ENCODE measurements at places on chromosomes 12 and 14.

- DNase-seq = no peak
These were observed 58.8 kb upstream of the FLRT2 start for GRCh38 chr14:85471156-85471555.

GRCh38 chr12:88361493-88361892 is 218.8 kb downstream of the KITLG start:
- no peak for DNase-seq

GRCh38 chr12:130157998-130158753 is 4.1 kb upstream of the FZD10 start:
- DNase-seq = no peak

GRCh38 chr14:106556665-106557289 is 1030.4 kb downstream of the TMEM121 start:
- DNase-seq = no peak

- DNase-seq = no peak
These were observed 10.2 kb upstream of the GPX2 start for GRCh38 chr14:64952598-64953309.
